ENCODE measurements at places on chromosomes 2 and 18.
A peak's percentile ranks its signal among the peaks of the same experiment; 100 is the strongest.

DNA sequence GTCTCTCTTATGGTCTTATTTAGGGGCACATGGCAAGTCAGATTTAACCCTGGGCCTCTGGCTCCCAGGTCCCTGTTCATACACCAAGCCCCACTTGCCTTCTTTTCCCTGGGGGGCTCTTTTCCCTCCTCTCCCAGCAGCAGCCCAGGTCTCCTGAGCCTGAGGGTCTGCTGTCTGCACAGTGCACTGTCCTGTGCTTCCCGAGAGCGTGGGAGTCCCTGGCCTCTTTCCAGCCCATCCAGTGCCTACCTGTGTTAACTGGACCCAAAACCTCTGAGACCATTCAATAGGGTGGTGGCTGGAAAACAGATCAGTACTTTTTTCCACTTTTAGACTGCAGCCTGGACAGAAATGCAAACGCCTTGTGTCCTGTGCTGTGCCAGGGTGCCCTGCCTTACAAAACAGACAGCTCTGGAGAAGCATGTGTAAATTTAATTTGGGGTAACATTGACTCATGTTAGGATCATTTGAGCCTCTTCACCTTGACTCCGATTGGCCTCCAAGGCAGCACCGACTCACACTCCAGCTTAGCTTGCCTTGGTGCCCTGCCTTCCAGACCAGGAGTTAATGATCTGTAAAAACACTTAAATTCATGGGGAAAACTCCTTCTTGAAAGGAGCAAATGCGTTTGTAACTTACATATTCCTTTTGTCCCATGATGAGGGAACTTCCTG, 34.3 kb downstream of the TWIST2 start:
- no peak for DNase-seq

- peak; percentile 34 for DNase-seq
Measured at GRCh38 chr2:187299122-187299906, 148.7 kb downstream of the CALCRL start.

DNA sequence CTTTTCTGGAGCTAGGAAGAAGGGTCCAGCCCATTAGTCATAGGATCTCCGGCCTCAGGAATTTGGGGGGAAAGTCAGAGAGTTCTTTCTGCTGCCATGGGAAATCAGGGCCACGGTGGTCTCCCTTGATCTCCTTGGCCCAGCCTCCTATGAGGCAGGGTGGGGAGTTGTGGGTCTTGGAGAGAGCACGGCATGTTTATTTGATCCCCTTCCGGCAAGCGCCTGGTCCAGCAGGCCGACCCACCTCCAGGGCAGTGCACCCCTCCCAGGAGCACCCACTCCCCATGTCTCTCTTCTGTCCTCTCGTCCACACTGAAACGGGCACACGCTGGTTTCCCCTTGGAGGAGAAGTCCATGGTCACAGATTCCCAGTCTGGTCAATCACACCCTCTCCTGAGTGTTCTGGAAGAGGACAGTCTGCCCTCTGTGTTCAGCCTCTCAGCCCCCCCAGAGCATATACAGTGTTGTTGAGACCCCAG, 464.6 kb upstream of the HS6ST1 start:
- DNase-seq, result no peak

DNA sequence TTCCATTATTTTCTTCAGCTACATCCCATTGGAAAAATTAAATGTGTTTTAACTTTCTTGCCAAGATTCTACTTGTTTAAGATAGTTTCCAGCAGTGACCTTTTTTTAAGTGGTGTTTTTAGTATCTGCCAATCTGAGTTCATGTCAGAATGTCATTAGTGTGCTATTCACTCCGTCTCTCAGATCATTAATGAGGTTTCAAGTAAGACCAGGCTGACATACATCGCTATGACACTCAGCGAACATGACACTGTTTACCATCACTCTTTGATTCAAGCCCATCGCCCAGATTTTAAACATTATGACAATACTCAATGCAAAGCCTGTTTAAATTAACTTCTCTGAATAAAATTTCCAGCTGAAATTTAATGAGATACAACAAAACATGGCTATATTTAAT, 272.0 kb upstream of the KYNU start:
- no peak for DNase-seq

- DNase-seq, result no peak
Measured at GRCh38 chr2:242053921-242054320, 184.4 kb downstream of the RTP5 start.

GRCh38 chr2:60483401-60483800, 70.1 kb downstream of the BCL11A start:
- no peak for DNase-seq

DNA sequence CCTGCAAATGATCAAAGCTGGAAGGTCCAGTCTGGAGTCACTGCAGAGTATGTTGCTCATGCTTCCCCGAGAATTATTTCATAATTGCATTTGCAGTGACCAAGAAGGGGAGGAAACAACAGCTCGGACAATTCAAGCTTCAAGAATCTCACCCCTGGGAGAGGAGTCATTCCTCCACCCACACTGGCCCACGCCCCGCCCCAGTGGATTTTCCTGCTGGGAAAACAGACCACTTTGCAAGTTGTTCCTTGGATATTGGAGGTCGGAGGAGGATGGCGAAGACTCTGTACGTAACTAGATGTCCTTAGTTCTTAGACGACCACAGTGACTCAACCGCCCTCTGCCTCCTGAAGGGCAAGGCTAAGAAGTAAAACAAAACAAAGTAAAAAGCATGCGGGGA, 159.4 kb downstream of the TPO start:
- peak; percentile 35 for DNase-seq

DNA sequence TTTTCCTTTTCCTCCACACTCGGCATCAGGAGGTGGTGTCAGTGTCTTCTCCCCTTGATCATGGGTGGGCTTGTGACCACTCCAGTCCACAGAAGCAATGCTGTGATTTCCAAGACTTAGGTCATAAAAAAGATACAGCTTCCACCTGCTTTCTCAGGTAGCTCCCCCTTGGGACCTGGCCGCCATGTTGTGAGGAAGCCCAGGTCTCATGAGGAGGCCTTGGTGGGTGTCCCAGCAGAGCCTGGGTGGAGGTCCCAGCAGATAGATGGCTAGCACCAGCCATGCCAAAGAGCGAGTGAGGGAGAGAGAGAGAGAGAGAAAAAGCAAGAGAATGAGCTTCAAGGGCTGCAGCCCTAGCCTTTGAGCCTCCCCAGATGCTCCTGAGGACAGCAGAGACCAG, 16.0 kb downstream of the SLC66A2 start:
- no peak for DNase-seq

DNA sequence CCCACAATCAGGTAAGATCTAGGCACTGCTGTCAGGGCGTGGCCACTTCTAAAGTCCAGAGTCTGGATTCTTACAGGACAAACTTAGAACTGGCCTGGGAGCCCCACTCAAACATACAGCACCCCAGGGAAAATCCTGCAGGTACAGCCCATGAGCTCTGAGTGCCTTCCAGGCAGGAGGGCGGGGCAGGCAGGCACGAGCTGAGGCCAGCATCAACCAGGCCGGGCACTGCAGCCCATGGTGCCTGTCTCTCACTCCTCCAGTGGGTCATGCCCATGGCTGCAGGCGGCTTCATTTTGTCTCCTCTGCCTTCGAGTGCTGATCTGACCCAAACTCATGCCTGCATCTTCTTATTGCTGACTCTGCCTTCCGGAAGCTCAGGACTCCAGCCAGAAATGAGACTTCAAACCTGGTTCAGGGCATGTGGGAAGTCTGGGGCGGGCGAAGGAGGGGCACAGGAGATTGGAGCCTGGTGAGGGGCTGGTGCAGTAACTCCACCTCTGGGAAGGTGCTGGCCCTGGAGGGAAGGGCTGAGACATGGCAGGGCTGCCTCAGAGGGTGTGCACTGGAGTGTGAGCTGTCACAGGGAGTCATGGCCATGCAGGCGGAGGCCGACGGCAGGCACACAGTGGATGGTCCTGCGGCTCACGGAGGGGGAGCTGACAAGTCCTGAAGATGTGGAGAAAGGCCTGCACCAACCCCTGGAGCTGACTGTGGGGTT, 40.5 kb downstream of the HS6ST1 start:
- no peak for DNase-seq

GRCh38 chr2:169716938-169717690, 16.5 kb upstream of the KLHL23 start:
- DNase-seq, result peak; percentile 44

DNA sequence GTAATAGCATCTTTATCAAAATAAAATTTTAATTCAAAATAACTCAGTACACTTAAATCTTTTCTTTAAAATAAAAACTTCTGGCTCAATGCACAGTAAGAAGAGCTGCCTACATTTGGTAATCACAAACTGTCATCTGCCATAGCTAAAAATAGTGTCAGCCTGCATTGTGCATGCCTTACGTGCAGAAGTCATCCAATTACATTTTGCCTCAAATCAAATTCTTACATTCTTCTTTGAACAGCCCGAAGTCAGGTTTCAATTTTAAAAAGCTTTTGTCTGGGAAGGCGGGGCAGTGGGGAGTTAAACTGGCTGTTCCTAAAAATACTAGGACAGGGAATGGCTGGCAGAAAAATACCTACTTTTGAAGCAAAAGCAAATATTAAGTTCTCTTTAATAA, 51.1 kb downstream of the RTN4 start:
- peak; percentile 44 for DNase-seq

GRCh38 chr2:85760371-85760770, 6.6 kb downstream of the ATOH8 start:
- DNase-seq, result no peak

DNA sequence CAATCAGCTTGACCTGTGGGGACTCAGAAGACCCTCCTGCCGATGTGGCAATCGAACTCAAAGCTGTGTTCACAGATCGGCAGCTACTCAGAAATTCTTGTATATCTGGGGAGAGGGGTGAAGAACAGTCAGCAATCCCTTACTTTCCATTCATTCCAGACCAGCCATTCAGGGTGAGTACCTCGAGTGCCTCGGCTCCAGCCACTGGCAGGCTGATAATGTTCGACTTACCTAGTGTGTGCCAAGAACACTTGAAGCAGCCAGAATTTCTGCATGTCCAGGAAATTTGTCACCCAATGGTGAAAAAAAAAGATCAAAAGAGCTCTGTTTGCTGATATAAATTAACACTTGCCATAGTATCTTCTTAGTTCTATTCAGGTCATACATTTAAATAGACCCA, 2.3 kb downstream of the LGALSL start:
- no peak for DNase-seq

DNA sequence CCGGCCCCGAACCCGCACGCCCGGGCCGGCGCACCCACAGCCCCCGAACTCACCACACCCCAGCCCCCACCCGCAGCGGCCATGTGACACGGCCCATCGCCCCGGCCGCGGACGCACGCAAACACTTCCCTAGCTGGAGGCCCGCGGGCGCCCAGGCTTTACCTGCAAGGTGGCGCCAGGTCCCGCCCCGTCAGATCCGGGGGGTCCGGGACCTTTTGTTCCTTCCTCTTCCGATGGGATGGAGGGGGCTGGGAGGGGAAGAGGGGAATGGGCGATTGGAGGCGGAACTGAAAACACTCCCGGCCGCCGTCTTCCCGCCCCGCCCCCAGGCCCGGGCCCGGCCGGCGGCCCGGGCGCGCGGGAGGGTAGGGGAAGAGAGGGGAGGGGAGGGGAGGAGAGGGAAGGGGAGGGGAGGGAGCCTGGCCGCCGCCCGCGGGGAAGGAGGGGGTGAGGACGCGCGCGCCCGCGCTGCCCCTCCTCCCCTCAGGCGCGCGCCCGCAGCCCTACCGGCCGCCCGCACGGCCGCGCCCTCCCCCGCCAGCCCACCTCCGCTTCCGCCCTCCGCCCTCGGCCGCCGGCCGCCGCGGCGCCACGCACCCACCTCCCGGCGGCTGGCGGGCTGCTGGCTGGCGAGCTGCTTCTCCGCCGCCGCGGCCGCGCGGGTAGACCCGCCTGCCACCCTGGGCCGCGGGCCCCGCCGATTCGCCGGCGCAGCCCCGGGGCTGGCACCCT, at the start of gene SMAD2:
Gene SMAD2, minus strand, starts transcription at position 461 of the 732 bp plus-strand sequence. CDS start 33,903 bp downstream, outside the sequence.
- peak; percentile 54 for DNase-seq

- DNase-seq, result peak; percentile 87
Measured at GRCh38 chr2:73776381-73776780, 3.5 kb downstream of the DUSP11 start.
